Bone marrow (tissue), 2 donors: ENCODE measurements at places on chromosomes 5 and 9.

- DNase-seq = no peak
Observed at GRCh38 chr9:129839324-129840023, 4.2 kb downstream of the USP20 start.

DNA sequence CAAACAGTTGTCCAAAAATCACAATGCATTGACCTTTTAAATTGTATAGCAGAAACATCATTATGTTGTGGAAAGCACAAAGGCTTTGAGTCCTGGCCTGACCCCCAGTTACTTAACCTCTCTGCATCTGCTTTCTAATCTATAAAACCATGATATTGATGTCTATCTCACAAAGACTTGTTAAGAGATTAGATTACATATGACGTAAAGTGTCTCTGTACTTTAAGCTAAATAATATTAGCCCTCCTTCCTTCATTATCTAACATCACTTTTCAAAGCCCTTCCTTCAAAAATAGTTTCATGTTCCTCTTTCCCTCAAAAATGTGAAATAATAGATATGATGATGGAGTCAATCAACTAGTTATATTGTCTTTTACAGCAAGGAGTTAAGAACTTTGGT is 3.4 kb downstream of the ADAMTS6 start:
- no peak for DNase-seq

DNA sequence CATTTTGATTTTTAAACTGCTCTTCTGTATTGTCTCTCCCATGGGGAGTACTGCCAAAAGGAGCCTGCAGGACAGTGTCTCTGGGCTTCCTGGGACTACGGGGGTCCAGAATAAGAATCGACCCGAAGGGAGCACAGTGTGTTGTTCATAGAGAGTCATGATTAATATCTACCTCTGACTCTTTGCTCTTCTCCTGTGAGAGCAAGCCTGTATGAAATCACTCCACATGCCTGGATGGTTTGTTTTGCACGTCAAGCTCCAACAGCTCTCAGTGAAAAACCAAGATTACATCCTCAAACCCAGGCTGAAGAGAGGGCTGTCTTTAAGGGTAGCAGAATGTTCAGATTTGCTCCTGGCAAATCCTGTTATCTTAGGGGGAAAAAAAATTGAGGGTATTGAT is 1860.0 kb upstream of the WWC1 start:
- DNase-seq = no peak

DNA sequence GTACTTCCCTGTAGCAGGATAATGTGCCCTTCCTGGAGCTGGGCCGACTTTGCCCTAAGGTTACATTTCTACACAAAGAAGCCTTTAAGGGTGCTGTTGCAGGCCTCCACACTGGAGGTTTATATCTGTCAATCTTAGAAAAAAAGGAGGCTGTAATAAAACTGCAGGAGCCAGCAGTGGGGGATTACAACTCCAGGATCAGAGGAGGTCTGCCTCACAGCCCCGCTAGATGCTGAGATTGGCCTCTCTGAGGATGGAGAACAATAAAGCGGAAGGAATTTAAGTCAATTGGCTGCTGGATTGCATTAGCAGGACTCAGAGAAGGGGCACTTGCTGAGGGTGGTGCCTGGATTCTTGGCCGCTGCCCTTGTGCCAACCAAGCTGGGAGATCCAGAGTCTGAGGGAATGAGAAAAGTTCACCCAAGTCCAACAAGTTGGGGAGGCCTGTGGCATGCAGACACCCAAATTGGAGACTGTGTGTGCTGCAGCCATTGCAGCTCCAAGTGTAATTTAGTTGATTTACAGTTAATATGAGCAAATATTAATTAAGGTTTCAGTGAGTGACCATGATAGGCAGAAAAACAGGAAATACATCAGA is 99.0 kb upstream of the SSBP2 start:
- DNase-seq = no peak

- no peak for DNase-seq
Observed at GRCh38 chr5:172144291-172144815, 43.7 kb downstream of the STK10 start.

GRCh38 chr9:69806627-69807026 is 14.0 kb upstream of the CFAP95 start:
- DNase-seq = no peak

- DNase-seq = no peak
Observed at GRCh38 chr9:132595319-132595718, 12.9 kb downstream of the BARHL1 start.

GRCh38 chr5:169637085-169637548 is at the start of gene DOCK2:
TSS of gene DOCK2 (plus strand) at chr5:169637275. CDS start at chr5:169637327, 52 bp downstream.
- DNase-seq = peak; percentile 61

- no peak for DNase-seq
Observed at GRCh38 chr5:147779694-147780093, 2.8 kb downstream of the JAKMIP2 start.

DNA sequence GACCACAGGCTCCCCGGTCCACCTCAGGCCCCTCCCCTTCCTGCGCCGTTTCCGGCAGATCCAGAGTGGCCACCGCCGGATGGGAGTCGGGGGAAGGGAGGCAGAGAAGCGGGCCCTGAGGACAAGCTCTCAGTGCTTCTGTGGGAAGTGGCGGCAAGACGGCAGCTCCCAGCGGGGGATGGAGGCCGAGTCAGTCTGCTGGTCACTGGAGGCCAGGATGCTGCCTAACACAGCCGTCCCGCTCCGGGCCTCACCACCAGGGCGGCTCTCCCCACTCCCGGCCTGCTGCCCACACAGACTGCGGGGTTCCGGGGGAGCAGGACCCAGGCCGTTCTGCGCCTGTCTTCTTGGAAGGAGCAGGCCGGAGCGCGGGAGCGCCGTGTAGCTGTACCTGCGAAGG is 31.4 kb downstream of the FXN start:
- no peak for DNase-seq

DNA sequence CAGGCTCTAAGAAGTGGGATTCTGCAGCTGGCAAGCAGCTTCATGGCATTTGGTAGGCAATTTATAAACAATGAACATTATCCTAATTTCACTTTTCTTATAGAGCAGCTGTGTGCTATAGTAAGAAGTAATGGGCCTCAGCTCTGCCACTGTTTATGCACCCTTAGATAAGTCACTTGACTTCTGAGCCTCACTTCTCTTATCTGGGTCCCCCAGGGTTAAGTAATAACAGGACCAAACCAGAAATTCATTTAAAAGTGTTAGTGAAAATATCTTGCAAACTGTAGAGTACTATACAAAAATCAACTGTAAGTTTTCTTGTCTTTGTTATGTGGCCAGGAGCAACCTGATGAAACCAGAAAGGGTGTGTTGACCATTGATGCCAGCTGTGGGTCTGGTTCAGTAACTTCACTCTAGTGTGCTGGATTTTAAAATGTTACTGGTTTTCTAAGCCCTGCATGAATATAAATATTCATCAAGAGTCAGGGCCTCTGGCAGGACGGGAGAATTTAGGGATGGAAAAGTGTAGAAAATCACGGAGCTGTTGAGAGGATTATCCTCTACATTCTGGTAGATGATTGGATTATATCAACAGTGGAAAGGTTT is 24.2 kb downstream of the TNFAIP8 start:
- DNase-seq = no peak
